ENCODE measurements at places on chromosomes 1 and 21.
A peak's percentile ranks its signal among the peaks of the same experiment; 100 is the strongest.

DNA sequence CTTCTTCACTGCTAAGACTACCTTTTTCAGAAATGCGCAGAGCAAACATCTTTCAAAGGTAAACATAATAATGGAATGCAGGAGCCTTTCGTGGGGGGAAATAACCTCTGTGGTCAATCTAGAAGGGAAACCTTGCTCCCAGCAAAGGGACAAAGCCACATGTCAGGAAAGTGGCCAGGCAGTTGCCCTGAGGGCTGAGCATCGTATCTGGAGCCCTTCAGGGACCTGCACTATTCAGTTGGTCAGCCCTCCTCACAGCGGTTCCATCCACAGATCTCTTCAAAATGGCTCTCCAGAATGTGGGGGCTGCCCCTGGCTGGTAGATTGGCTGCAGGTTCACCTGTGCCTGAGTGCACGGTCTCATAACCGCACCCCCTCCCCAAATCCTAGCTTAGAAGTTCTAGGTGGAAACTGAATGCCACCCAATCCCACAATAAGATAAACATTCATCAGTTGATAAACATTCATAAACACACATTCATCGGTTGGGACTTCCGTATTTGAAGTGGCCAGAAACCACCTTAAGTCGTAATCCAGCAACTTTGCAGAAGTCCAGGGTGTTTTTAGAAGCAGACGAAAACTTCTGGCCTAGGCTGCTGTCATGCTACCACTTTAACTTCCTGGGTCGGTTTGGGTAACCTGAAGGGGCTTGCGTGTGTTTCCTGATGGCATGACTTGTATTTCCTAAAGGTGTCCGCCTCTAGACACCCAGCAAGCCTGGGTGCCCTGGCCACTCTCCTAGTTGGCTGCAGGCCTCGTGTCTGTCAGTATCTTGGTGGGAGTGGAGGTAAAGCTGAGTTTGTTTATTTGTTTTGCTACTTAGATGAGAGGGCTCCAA lies 50.5 kb downstream of the RASSF5 start:
- no peak for DNase-seq

DNA sequence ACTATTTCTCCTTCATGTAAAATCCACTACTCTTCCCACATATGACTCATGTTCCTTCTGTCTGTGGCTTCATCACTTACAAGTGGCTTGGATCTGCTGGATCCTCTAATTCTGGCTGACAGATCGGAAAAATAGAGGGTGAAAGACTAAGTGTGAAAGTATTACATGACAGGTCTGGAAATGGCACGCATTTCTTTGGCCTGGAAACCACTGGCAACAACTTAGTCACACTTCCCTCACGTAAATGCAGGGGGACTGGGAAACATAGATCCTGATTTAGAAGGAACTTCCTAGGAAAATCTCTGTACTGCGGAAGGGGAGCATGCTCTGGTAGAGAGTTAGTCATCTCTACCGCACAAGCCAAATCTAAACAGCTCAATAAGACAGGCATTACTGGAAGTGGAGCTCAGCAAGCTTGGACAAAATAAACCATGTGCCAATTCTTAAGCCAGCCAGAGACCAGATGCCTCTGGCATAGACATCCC lies 305.4 kb upstream of the PTBP2 start:
- no peak for DNase-seq

- DNase-seq: no peak
Observed at GRCh38 chr1:53575141-53575954, 116.1 kb downstream of the DMRTB1 start.

DNA sequence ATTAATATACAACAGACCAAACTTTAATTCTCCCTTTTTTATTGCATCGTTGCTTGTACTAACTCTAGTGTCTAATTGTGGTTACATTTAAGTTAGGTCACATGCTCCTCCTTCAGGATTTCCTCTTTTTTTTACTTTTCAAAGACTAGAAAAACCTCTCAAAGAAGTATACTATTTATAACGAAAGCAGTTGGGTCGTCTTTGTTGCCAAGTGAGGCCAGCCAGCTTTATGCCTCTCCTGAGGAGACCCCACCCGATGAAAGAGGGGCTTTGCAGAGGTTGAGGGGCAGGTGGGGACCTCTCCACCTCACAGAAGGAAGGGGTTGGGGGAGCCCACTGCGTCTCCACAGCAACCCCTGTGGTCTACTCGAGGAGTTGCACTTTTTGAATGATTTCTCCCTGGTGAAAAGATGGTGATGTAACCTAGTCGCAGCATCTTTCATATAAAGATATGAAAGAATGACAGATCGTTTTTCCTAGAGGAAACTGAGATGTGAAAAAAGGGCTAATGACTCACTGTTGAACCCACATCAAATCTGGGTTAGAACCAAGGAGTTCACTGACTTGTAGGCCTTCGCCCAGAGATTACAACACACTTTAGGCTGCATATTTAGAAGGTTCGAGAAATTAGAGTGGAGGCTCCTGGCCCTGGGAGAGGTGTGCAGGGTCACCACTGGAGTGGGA lies 6.4 kb downstream of the TGFB2 start:
- DNase-seq: peak; percentile 15

- no peak for DNase-seq
Observed at GRCh38 chr1:203926025-203926540, 64.7 kb downstream of the SNRPE start.

GRCh38 chr1:238264951-238265350 lies 374.2 kb upstream of the ZP4 start:
- no peak for DNase-seq

DNA sequence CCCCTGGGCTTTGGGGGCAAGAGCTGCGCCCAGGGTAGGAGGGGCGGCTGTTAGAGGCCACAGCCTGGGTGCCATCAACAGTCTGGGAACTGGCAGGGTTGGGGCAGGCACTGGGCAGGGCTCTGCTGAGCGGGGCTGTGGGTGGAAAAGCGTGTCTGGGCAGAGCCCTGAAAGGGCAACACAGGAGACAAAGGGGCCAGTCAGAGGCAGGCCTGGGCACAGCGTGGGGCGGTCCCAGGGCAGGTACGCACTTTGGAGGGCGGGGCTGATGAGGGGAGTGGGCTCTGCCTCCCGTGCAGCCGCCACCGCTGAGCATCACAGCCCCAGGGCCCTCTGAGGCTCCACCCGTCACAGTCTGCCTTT lies 13.9 kb downstream of the CELSR2 start:
- no peak for DNase-seq

DNA sequence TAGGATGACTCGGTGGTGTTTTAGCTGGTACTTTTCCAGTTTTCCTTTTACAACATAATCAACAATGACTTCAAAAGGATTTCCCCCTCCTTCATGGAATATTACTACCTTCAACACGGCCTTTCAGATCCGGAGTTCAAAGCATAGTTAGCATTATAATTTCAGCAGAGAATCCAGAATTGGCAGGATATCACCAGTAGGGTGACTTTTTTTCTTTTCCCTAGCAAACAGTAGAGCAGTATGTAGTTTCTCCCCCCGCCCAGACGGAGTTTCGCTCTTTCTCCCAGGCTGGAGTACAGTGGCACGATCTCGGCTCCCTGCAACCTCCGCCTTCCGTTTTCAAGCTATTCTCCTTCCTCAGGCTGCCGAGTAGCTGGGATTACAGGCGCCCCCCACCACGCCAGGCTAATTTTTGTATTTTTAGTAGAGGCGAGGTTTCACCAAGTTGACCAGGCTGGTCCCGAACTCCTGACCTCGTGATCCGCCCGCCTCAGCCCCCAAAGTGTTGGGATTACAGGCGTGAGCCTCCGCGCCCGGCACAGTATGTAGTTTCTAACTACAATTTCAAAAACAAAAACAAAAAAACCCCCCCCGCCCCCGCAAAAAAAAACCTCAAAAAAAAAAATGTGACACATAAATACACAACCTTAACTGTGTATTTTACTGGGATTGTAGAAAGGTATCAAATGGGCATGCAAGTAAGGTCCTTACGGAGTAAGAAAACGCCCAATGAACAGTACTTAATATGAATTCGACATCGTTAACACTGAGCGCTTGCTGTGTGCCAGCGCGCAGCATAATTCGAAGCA lies 1.5 kb upstream of the COX20 start:
- peak; percentile 24 for DNase-seq

DNA sequence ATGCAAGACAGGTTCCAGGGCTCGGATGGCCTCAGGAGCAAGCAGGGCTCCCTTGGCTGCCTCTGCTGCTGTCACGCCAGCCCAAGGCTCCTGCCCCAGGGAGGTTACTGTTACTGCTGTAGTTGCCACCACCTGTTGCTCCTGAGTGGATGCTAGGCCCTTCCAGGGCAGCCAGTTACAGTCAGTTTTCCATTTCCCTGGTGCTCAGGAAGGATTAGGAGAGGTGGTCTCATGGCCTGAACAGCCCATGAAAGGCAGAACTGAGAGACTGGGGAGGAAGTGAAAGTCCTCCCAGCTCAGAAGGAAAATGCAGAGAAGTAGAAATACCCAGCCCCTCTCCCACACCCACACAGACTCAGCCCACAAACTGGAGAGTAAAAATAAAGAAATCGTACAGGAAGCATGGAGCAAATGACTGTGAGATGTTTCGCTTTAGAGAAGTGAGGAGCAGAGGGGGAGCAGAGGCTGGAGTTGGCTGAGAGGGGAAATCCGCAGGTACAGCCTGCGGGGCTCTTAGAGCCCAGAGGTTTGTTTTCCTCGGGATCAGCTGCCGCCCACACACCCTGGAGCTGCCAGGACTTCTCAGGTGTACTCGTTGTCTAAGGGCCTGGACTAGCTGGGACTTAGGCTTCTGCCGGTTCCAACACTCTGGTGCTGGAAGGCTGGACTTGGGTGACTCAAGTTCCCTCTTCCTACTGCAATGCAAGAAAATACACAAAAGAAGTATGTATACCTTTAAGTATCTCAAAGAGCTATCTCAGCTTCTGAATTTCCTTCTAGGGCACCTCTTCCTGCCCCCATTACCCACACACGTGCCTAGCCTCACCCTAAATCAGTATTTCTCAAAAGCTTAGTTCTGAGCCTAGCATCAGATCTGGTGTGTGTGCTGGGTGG lies 2.3 kb downstream of the IL6R start:
- peak; percentile 24 for DNase-seq

Data from activated T-helper 9 cell treated with anti-CD3 and anti-CD28 coated beads, Interleukin-2, amount 50 U/mL, for 16 hours (primary cell).